ENCODE measurements at places on chromosomes 3 and 15. TPM values are rescaled to one million over a fixed set of nuclear protein-coding genes. Genes with fewer than 3 reads are reported as not detected.

The TBC1D5 gene
- 21.1 TPM for polyA plus RNA-seq

The GPR87 gene
- not detected for polyA plus RNA-seq

The TM2D3 gene
- polyA plus RNA-seq = 46.2 TPM

The EPHB1 gene
- 0.49 TPM for polyA plus RNA-seq

The GOLGA8H gene
- 0.57 TPM for polyA plus RNA-seq

The MCTP2 gene
- polyA plus RNA-seq = 0.57 TPM

The TIMP4 gene
- 8.0 TPM for polyA plus RNA-seq

The REC114 gene
- polyA plus RNA-seq = not detected

The TRNT1 gene
- polyA plus RNA-seq = 6.8 TPM

The MDFIC2 gene
- not detected for polyA plus RNA-seq

DNA sequence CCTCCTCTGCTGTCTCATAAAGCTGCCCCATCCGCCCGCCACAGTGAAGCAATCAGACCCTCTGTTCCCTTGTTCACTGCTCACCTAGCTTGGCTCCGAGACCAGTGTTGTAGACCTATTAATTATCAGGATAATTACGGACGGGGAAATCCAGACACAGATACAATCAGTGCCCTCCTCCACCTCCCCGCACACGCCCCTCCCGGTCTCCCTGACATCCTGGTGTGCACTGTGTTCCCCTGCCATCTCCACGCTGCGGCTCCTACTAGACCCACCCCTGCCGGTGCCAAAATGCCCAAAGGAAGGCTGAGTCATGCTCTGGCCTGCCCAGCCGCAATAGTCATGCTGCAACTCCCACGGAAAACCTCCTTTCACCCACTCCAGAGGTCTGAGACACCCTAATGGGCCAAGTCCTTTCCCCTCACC lies 277.3 kb upstream of the TLE3 start:
- peak; percentile 70 for DNase-seq

DNA sequence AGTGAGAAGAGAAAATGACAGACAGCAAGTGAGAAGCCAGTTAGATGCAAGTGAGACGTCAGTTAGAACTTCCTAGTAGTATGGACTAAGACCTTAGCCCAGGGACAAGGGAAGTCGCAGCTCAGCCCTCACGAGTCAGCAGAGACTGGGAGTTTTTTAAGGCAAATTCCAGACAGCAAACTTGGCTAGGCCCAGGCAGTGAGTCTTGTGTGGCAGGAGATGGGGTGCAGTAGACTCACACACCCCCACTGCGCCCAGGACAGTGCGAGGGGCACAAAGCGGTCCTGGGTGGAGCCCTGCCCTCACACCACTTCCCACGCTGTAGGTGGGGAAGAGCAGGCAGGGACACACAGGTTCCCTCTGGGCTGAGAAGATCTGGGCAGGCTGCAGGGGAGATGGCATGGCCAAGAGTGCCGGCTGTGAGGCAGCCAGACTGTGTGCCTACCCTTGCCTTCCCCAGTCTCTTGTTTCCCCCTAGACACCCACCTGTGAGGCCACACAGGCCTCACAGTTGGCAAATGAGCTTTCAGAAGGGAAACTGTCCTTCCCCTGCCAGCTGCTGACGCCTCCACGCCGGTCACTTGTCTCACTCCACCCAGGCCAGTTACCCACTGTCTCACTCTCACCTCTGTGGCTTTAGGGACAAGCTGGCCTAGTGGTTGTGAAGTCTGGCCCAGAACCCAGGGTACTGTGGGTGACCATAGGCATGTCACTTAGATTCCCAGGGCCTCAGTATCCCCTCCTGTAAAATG lies 13.7 kb upstream of the PRKCD start:
- DNase-seq = no peak

- DNase-seq = no peak
Observed at GRCh38 chr3:182063742-182064141, 352.0 kb downstream of the SOX2 start.

GRCh38 chr3:135514060-135514448 lies 451.5 kb upstream of the PPP2R3A start:
- no peak for DNase-seq

- no peak for DNase-seq
Observed at GRCh38 chr3:4730719-4731118, 237.6 kb downstream of the ITPR1 start.

DNA sequence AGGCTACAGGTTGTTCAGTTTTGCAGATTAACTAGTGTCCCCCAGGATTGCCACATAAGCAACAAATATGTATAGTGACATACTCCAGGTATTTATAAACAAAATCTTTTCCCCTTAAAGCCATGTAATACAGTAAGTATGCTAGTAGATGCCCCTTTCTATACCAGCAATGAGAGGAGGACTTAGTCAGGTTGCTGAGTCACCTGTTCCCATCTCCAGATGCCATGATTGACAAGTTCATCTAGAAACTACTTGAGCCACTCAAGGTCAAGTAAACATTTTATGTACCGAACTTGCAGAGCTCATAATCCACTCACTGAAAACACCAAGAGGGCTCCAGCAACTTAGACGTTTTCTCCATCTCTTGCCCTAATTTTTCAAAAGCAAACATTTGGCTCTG lies 18.2 kb downstream of the SLC9A9 start:
- DNase-seq = no peak

DNA sequence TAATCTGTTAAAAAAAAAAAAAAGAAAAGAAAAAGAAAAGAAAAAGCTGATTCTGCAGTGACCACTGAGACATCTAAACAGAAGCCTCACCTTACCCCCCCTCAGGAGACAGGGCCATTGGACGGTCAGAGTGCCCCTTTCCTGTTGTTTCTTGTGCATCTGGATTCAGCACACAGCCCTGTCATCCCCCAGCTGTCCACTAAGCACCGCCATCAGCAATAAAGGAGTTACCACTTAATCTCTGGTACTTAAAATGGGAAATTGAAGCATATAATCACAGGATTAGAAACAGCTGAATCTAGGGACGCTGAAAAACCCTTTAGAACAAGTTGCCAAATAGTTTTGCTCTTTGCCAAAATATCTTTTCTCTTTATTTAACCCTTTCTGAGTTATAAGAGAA lies 62.5 kb downstream of the TRIM69 start:
- no peak for DNase-seq

DNA sequence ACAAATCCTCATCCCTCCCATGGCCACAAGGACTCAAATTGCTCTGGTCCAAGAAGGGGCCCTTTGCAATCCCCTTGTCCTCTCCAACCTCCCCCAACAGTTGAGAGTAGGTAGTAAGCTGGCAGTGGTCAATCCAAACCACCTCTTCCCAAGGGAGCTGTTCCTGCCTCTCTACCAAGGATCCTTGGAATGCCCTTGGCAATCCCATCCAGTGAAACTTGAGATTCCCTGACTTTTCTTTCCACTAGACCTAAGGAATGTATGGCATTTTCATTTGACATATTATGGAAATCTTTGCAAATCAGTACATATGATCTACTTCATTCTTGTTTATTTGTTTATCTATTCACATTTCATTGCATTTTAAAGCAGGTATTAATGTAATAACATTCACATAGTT lies 4.8 kb upstream of the RBP2 start:
- no peak for DNase-seq

DNA sequence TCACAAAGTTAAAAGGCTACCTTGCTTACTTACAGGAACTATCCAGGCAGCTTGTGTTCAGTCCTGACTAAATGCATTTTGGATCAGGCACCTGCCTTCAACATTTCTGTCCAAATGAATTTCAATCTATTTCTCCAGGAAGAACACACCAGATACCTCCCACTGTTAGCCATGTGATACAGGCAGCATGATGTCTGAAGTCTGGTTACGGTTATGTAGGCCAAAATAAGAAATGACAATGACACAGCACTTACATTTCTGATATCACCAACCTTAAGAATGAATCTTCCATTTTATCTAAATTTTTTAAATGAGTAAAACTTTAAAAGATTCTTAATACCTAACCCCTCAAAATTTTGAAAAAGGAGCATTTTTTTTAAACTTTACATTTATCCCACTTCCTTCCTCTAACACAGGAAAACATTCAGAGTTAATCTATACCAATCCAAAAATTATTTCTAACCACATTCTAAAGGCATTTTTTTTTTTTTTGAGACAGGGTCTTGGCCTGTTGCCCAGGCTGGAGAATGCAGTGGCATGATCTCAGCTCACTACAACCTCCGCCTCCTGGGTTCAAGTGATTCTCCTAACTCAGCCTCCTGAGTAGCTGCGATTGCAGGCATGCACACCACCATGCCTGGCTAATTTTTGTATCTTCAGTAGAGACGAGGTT lies at the start of gene MAP4:
MAP4 (minus strand) TSS at position 116 of the 673 bp plus-strand sequence. CDS start 17,556 bp downstream, outside the sequence.
- no peak for DNase-seq

DNA sequence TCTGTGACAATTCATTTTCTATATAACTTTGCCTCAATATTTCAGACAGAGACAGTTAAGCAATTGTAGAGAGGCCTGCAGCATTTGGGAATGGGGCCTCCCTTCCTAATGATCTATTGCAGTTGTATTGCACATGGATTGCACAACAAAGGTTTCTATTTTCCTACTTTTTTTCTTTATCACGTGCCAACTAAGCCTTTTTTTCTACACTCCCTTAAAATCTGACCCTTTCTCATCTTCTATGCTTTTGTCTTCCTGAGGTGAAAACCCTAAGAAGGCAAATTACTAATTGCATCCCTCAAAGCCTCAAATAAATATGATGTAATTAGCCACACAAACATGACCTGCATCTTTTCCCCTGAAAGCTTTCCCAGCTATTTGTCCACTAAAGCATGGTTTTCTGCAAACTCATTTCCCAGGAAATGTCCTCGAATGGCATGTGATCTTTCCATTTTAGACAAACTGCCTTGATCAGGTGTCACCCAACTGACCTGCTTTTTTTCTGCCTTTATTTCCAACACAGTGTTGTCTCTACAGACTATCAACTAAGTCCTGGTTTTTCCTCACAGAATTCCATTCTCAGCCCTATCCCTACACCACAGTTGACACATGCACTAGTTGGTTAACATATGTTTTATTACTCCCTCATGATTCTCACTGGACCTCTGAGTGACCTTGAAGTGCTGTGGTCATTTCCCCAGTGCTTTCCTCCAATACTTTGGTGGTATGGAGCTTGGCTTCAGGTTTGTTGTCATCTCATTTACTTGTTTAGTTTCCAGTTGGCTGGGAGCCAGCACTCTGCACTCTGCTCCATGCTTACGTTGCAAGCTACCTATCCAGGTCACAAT lies 31.9 kb upstream of the TSC22D2 start:
- DNase-seq = no peak

DNA sequence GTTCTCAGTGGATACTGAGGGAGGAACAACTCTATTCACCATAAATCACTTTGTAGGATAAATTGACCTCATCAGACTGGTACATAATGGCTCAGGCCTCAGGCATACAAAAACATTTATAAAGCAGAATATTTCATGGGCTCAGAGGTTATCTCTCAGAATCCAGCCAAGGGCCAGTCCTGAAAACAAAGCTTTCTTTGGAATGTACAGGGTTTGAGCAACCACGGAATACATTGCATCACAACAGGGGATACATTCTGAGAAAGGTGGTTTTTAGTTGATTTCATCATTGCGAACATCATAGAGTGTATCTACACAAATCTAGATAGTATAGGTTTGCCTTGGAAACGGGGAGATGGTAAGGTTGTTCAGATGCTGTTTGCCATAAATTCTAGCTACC lies 33.4 kb upstream of the CTDSPL2 start:
- no peak for DNase-seq

DNA sequence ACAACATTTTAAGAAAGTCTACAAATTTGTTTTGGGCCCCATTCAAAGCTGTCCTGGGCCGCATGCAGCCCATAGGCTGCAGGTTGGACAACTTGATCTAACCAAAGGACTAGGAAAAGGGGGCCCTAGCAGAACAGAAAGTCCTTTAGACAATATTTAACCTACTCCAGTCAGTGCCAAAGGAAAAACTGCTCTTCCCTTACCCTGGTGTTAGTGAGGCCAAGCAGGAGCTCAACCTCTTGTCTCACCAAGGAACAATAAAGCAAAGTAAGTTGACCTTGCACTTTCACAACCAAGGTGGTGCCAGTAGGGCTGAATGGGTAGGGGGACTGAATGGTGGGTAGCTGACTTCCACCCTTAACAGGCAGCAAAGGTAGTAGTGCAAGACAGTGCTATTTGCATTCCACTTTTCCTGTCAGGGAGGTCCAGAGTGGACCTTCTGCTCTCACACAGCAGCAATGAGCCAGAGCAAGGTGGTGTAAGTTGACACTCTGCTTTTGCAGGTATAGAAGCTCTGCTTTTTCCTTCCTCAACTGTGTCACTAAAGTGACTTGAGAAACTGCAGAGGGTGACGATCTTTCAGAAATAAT lies 124.9 kb downstream of the WDR72 start:
- DNase-seq = no peak

DNA sequence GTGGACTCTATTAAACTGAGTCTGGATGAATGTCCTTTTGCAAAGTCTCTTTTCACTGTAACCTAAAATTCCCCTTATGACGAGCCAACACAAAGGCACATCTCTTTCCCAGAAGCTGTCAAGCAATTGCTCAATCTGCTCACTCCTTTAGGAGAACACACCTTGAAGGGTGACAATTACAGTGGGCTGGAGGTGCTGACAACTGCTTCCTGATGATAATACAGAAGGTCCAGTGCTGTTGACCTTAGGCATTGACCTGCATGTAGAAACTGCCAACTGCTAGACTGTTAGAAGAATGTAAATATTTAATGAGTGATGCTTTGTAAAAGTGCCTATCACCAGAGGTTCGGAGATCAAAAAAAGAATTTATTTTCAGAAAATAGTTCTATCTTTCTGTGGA lies 757.7 kb downstream of the GRM7 start:
- DNase-seq = no peak

DNA sequence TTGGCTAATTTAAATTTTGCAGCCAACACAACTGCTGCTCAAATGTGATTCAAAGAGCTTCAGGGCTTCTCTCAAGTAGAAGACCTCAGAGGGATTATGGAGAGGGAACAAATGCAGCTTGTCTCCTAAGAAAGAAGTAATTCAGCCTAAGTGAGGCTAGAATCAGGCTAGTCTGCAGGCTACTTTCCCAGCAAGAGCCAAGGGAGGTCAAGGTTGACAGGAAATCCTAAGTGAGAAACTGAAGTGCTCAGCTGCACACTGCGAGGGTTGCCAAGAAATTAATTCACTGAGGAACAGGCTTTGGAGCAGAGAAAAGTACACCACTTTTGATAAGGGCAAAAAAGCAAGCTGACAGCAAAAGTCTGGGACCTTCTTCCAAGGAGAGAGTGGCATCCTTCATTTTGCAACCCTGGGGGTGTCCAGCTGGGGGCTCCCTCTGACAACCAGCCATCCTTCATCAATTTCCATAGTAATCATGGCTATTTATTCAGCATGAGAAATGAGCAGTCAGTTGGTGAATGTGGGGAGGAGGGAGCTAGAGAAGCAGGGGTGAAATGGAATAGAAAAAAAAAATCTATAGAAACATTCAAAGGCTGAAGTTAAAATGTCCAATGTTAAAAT lies 646.4 kb upstream of the ADAMTS9 start:
- peak; percentile 46 for DNase-seq
